ENCODE measurements at places on chromosomes 11 and 22. TPM values are rescaled to one million over a fixed set of nuclear protein-coding genes. Genes with fewer than 3 reads are reported as not detected.
A peak's percentile ranks its signal among the peaks of the same experiment; 100 is the strongest.

The KCNJ1 gene
- total RNA-seq: not detected

The FGF19 gene
- total RNA-seq: not detected

- DNase-seq: no peak
Observed at GRCh38 chr11:31802990-31803812, 7.9 kb downstream of the PAX6 start.

- DNase-seq: peak; percentile 83
Observed at GRCh38 chr11:88104408-88104807, 70.8 kb downstream of the RAB38 start.

Data from bronchial epithelial cell (primary cell).